Testis (tissue), 5 donors: ENCODE measurements at places on chromosomes 7 and 10. TPM values are rescaled to one million over a fixed set of nuclear protein-coding genes. Genes with fewer than 3 reads are reported as not detected.

INMT gene
- 41.2 TPM for total RNA-seq

DNA sequence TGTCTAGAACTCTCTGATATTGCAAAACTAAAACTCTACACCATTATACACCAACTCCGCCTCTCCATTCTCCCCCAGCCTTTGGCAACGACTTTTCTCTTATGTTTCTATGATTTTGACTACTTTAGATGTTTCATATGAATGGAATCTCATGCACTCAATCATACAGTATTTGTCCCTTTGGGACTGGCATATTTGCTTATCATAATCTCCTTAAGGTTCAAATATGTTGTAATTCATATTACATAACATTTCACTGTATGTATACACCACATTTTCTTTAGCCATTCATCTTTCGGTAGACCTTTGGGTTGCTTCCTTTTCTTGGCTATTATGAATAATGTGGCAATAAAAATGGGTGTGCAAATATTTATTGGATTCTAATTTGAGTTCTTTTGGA is 164.4 kb downstream of the ARL4A start:
- no peak for DNase-seq

DNA sequence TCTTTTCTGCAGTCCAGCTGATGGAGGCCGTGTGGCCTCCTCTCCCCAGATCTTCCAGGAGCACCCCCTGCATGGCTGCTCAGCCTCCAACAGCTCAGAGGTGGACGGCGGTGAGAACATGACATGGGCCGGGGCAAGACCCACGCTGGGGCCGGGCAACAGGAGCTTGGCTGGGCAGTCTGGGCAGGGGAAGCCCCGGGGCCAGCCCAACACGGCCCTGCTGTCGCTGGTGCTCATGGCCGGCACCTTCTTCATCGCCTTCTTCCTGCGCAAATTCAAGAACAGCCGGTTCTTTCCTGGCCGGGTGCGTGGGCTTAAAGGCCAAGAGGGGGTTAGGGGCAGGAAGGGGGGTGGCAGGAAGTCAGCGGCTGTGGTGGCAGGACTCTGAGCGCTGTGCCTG is 6.6 kb downstream of the FASTK start:
- DNase-seq: no peak

- DNase-seq: no peak
Measured at GRCh38 chr7:31894308-31894707, 175.9 kb downstream of the PDE1C start.

DNA sequence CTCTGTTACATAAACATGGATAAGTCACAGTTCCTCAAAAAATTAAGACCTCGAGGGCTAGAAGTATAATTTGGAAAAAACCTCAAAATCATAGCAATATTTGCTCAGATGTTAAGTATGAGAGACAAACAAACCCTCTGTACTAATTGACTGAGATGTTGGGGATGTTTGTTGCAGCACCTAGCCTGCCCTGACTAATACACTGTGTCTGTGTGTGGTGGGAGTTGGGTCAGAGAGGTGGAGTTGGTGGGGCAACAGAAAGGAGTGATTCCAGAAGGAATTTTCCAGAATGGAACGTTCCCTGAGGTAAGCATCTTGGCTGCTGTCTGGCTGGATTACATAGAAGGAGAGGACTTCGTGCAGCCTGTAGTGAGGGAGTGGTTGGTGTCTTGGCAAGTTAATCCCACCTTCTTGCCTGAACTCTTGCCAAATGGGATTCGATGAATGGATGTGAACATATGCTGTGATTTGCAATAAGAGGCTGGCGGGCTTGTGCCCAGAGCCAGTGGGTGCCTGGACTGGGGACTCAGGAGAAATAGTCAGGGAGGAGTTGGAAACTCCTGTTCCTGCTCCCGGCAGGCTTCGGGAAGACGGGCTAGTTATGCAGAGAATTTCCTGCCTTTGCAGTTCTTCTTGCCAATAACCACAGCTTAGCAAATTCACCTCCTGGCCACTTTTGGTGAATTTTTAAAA is 9.3 kb upstream of the FAM180A start:
- peak; percentile 43 for DNase-seq

DNA sequence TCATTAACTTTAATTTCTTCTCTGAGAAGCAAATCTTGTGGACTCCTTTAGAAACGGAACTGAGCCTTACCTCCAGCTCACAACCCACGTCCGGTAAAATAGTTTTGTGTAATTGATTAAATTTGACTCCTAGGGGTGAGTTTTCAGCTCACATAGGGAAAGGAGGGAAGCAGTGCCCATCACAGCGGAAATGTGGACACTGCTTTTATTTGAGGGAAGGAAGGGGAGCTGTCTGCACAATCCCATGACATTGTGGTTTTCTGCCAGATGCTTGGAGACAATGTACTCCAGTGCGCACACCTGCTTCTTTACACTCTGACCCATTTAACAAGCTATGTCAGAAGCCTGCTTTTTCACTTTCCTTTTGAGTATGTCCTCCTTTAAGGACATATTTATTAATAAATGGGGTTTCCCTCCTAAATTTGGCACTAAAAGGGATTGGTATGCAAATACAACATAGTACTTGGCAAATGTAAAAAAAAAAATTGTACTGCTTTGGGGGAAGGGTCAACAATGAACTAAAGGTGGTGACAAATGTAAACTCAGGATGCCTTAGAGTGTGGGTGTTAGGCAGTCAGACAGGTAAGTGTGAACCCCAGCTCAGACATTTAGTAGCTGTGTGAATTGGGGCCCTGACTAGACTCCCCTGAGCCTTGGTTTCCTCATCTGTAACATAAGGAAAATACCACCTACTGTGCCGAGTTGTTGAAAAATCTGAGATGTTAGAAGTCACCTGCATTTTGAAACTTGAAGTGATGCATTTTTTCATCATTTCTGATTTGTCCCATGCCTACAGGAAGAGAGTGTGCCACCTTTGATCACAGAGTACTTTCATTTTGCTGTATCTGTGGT is 90.2 kb upstream of the KLF6 start:
- DNase-seq: no peak
